ENCODE measurements at places on chromosomes 2 and 18.

GRCh38 chr2:41598161-41598894, 449.5 kb upstream of the PKDCC start:
- peak; percentile 92 for DNase-seq

DNA sequence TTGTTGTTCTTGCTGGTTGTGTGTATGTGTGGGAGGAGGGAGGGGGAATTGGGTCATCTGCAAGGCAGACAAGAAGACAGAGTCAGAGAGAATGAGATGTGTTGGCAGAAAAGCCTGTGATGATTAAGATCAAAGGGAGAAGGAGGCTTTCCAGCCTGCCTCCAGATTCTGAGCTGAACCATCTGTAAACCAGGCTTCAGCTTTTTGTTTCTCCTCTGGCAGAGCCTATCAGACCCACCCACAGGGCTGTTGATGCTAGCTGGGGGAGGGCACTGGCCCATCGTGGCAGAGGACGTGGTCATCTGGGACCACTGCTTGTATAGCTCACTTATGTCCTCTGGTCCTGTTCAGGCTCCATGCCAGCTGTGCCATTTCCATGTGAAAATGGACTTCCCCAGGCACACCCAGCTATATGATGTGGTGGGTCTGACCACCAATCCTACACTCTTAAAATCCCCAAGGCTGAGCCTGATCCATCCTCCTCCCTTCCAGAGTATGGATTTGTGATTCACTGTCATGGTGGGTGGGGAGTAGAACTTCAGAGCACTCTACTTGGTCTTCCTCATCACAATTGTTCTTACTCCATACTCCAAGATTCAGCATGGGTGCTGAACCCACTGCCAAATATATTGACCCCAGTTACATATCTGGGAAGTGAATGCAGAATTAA, 27.8 kb upstream of the COL6A3 start:
- DNase-seq = peak; percentile 72

GRCh38 chr2:45040786-45041185, 31.5 kb upstream of the SIX2 start:
- no peak for DNase-seq

GRCh38 chr2:144516981-144517865, 2.7 kb downstream of the ZEB2 start:
- DNase-seq = peak; percentile 70

- DNase-seq = peak; percentile 67
These were observed 47.1 kb downstream of the IKZF2 start for GRCh38 chr2:213104092-213104902.

DNA sequence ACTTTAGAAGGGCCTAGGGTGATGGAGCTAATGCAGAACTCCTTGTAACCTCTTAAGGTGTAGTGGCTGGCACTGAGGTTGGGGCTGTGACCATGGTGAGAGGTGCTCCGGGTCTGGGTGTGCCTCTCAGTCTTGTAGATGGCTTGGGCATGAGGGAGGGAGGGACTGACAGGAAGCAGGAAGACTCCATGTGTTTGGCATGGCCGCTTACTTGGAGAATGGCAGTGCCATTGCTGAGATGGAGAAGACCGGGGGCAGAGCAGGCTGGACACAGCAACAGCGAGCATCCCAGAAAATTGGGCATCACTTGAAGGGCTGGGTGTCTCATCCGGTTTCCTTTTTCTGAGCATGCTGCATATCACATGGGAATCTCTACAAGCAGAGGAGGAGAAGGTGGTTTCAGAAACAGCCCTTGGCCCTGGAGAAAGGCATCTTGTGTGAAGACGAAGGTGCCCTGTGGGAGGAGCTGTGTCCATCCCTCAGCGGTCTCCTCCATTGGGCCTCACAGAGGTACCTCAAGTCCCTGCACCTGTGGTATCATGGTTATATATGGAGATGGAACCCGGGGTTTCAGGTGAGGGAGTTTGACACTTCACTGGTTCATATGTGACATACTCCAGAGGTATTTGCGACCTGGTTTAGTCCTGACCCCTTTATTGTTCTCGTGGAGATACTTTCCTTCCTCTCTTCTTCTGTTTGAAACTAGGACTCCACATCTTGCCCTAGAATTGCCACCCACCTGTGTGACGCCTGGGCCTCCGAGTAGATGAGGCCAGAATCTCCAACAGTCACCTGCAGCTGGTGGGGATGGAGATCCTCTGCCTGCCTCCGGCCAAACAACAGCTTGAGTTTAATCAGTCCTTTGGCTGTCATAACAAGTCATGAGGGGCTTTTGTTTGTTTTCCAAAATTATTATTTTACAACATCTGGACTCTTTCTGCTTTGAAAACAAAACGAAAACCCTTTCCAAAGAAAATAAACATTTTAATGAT, 45.6 kb downstream of the INPP4A start:
- no peak for DNase-seq

GRCh38 chr2:90209009-90209408, 1517.5 kb downstream of the RPIA start:
- DNase-seq = no peak

DNA sequence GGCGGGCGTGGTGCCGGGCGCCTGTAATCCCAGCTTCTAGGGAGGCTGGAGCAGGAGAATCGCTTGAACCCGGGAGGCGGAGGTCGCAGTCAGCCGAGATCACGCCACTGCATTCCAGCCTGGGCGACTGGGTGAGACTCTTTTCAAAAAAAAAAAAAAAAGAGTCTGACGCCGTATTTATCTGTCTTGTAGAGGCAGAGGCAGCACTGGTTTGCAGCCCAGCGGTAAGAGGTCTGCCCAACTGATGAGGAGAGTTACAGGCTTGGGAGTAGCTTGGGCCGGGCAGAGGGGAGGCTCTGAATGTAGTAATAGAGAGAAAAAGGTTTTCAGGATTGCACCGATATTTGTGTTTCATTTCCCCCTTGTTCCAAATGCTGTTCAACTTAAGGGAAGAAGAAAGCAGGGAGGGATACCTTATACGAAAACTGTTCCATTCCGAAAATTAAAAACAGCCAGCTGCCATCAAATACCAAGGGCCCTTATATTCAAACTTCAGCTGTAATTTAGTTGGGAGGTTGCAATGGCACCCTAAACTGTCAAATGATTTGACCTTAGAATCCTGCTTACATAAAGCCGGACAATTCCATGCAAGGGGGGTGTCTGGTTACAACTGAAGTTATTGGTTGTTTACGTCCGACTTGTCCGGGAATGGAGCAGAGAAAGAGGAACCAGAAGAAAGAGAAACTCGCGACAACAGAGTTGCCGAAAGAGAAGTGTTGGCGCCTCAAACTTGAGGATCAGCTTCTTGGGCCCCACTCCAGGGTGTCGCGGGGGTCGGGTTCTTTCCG, 9.2 kb upstream of the SP9 start:
- DNase-seq = no peak

GRCh38 chr2:231621051-231621879, 28.6 kb downstream of the TEX44 start:
- DNase-seq = peak; percentile 51

DNA sequence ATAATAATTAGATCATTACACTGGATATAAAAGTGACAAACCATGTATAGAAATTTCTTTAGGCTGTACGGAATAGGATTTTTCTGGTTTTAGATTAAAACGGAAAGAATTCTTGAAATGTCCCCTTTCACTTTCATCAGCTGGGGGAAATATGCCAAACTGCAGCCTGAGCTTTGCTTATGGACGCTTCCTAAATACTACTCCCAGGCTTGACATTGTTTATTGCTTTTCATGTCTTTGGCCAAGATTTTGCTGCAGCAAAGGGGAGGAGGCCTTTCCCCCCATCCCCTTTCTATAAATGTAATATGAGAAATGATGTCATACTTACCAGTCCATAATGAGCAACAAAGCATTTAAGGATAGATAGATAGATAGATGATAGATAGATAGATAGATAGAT, 158.4 kb downstream of the MAP2 start:
- no peak for DNase-seq

- no peak for DNase-seq
These were observed 166.0 kb upstream of the DSEL start for GRCh38 chr18:67682516-67682915.

GRCh38 chr2:67436221-67436620, 39.1 kb downstream of the ETAA1 start:
- DNase-seq = no peak

DNA sequence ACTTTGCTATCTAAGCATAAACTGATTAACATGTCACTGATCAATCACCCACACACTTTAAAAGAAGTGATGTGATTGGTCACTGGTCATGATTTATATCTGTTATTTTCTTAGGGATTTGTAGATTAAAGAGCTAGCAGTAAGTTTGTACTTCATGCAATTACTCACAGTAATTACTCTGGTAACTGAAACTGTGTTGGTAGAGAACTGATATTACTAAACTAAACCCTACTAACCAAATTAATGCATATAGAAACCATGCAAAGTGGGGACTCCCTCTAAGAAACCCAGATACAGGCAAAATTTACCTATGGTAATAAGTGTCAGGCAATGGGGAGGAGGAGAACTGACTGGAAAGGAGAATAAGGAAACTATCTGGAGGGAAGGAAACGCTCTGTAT, 44.8 kb upstream of the C2orf15 start:
- DNase-seq = no peak

- DNase-seq = peak; percentile 97
These were observed 190.1 kb downstream of the TTC32 start for GRCh38 chr2:19711470-19712372.

GRCh38 chr2:68290901-68291300, 28.8 kb downstream of the CNRIP1 start:
- no peak for DNase-seq

- DNase-seq = peak; percentile 68
These were observed 104.9 kb downstream of the MBD2 start for GRCh38 chr18:54119524-54120019.

GRCh38 chr18:66833646-66834045, 229.8 kb upstream of the CDH19 start:
- no peak for DNase-seq

- peak; percentile 63 for DNase-seq
These were observed 58.6 kb downstream of the KCNG2 start for GRCh38 chr18:79856119-79857007.

DNA sequence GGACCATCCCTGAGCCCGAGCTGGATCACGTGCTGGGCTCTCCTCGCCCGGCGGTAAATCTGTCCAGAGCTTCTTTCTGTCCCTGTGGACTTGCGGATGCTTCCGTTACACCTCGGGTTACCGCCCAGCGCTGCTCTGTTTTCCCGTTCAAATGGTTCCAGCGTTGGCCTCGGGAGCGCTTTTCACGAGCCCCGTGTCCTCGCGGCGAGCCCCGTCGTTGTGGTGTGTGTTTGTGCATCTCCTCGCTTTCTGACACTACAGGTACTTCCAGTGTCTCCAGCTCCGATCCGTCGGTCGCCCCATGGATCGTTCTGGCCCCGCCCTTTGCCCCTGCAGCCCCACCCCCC, 77.4 kb downstream of the RTP5 start:
- no peak for DNase-seq

DNA sequence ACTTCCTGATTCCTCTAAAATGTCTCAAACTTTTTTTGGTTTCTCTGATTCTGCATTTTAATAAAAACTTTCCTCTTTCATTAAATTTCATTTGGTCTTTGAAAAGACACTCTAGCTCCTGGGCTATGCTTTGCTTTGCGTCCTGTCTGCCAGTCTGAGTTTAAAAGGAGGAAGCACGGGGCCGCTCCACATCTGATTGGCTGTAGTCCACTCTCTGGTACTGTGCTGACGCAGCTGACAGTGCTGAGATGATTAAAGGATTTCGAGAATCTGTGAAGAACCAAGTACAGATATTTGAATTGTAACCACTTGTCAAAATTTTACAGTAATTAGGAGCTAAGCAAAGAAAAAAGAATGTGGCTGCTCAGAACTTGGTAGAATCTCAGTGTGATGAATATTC, 199.6 kb upstream of the HNMT start:
- no peak for DNase-seq

Data from cardiac muscle cell (in vitro differentiated cells and primary cell).